ENCODE measurements at places on chromosomes 2 and 18. TPM values are rescaled to one million over a fixed set of nuclear protein-coding genes. Genes with fewer than 3 reads are reported as not detected.

AKAIN1 gene
- not detected for total RNA-seq

TRIM54 gene
- not detected for total RNA-seq

LAMA3 gene
- total RNA-seq, result 8.3 TPM

KLHL41 gene
- total RNA-seq, result 1.2 TPM

DIPK1C gene
- total RNA-seq, result not detected

TACR1 gene
- total RNA-seq, result 0.29 TPM

CHMP3 gene
- total RNA-seq, result 76.0 TPM

APCDD1 gene
- 1.8 TPM for total RNA-seq

ZNF516 gene
- 16.3 TPM for total RNA-seq

ZNF385B gene
- total RNA-seq, result 1.1 TPM

AQP12A gene
- not detected for total RNA-seq

NDC80 gene
- total RNA-seq, result 2.2 TPM
